AG04450 (cell line): ENCODE measurements at places on chromosomes 7 and 10.
A peak's percentile ranks its signal among the peaks of the same experiment; 100 is the strongest.

- no peak for DNase-seq
These were observed 13.8 kb downstream of the GRK5 start for GRCh38 chr10:119221201-119221600.

DNA sequence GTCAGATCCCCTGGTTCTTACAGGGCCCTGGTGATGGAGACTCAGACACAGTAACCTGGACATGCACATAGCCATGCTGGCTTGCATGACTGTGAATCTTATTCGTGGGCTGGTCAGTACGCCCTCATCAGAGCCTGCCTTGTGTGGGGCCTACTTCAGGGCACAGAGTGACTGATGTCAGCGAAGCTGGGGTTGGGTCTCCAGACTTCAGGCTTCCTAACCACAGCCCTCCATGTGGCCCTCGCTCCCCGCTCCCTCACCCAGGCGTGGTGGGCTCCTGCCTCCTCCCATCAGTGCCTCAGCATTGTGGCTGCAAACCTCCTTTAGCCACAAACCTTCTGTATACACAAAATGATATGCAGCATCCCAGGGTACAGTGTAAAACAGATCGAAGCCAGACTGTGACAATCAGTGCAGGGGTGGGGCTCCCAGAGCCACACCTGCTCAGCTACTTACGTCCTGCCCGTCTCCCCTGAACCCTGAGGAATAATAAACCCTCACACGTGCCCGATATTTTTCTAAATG is 7.1 kb upstream of the C10orf105 start:
- no peak for DNase-seq

DNA sequence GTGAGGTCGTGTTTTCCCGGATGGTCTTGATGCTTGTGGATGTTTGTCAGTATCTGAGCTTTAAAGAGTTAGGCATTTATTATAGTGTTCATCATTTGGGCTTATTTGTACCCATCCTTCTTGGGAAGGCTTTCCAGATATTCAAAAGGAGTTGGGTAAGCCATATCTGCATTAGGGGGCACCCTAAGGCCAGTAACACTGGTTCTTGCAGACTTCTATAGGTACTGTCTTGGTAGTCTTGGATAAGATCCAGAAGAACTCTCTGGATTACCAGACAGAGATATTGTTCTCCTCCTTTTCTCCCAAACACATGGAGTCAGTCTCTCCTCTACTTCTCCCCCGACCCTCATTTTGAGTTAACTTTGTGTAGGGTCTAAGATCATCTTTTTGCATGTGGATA is 92.8 kb downstream of the SDK1 start:
- DNase-seq, result no peak

GRCh38 chr10:100522945-100523344 is 3.3 kb upstream of the SEC31B start:
- no peak for DNase-seq

GRCh38 chr7:123747620-123748141 is 1.1 kb downstream of the WASL start:
- DNase-seq, result peak; percentile 68
